Prostate gland (tissue), 2 donors: ENCODE measurements at places on chromosomes 2 and 18. TPM values are rescaled to one million over a fixed set of nuclear protein-coding genes. Genes with fewer than 3 reads are reported as not detected.

DNA sequence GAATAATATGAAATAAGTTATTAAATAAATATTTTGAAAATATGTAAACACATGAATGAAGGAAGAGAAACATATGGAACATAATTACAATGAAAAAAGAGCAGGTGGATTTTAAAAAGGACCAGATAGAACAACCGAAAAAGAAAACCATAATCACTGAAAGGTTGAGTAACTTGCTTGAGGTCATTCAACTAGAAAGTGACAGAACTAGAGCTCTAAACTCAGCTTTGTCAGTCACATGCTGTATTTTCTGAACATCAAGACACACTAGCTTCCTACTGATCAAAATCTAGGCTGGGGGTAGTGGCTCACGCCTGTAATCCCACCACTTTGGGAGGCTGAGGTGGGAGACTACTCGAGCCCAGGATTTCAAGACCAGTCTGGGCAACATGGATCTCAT, 30.0 kb upstream of the ITGAV start:
- no peaks in the 10 kb centered on the region for H3K36me3 ChIP-seq
- H3K4me3 ChIP-seq = no peak overlapping the region
- no peak overlapping the region for H3K27ac ChIP-seq

DNA sequence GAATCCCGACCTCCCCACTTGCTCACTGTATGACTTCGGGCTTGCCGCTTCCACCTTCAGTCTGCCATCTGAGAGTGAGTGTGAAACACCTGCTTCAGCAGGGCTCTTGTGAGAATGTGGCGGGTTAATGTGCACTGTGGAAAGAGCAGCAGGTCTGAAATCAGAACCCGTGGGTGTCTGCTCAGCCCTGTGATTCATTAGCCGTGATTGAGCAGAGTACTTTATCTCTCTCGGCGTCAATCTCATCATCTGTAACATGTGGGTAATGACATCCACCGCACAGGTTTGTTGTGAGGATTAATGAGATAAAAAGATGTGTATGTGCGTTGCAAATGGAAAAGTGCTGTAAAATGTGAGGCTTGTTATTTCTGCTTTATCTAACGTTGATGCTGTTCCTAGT, 128.6 kb downstream of the LRATD1 start:
- no peaks in the 10 kb centered on the region for H3K27me3 ChIP-seq
- no peak overlapping the region for H3K4me3 ChIP-seq
- no peaks in the 10 kb centered on the region for H3K36me3 ChIP-seq
- no peak overlapping the region for H3K27ac ChIP-seq
- DNase-seq = no peak
- H3K4me1 ChIP-seq = no peaks in the 10 kb centered on the region

- no peak overlapping the region for H3K4me3 ChIP-seq
- no peaks in the 10 kb centered on the region for H3K36me3 ChIP-seq
- no peak for DNase-seq
- H3K4me1 ChIP-seq = no peaks in the 10 kb centered on the region
- no peaks in the 10 kb centered on the region for H3K27me3 ChIP-seq
Observed at GRCh38 chr2:190213441-190214335, 105.9 kb downstream of the HIBCH start.

GRCh38 chr18:13283746-13284145, 65.2 kb downstream of the LDLRAD4 start:
- H3K36me3 ChIP-seq = no peaks in the 10 kb centered on the region
- DNase-seq = no peak
- no peak overlapping the region for H3K4me3 ChIP-seq
- no peak overlapping the region for H3K27ac ChIP-seq

- H3K36me3 ChIP-seq = no peaks in the 10 kb centered on the region
- no peak for DNase-seq
- H3K27ac ChIP-seq = no peak overlapping the region
- H3K4me1 ChIP-seq = no peaks in the 10 kb centered on the region
- H3K27me3 ChIP-seq = no peaks in the 10 kb centered on the region
Observed at GRCh38 chr2:240201866-240202265, 61.4 kb upstream of the OTOS start.

ARHGAP28 gene
- 20.3 TPM for total RNA-seq

SMYD5 gene
- 12.5 TPM for total RNA-seq
